Thoracic aorta (tissue), 2 donors: ENCODE measurements at places on chromosomes 4 and X. TPM values are rescaled to one million over a fixed set of nuclear protein-coding genes. Genes with fewer than 3 reads are reported as not detected.

- DNase-seq = no peak
These were observed 103.9 kb upstream of the RAB40AL start for GRCh38 chrX:102833136-102833535.

DNA sequence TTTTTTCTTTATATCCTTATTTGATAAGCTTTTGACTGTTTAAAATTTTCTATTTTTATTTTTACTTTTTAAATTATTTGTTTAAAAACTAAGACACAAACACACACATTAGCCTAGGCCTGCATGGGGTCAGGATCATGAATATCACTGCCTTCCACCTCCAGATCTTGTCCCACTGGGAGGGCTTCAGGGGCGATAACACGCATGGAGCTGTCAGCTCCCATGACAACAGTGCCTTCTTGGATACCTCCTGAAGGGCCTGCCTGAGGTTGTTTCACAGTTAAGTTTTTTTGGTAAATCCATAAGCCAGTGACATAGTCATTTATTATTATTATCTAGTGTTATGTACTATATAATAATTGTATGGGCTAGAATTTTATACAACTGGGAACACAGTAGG lies 85.4 kb upstream of the FAT1 start:
- no peak for DNase-seq

- no peak for DNase-seq
These were observed 13.3 kb downstream of the SPCS3 start for GRCh38 chr4:176333076-176333475.

DNA sequence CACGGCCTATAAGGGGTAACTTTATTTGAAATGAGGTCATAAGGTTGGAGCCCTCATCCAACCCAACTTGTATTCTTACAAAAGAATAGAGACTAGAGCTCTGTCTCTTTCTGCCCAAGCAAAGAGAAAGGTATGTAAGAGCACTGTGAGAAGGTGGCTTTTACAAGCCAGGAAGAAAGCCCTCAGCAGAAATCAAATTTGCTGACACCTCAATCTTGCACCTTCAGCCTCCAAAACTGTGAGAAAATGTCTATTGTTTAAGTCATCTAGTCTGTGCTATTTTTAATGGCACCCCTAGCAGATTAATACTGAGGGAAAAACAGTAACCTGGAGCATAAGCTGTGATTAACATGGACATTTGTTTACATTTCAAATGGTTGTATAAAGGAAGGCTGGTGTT lies 860.7 kb downstream of the PCDH7 start:
- no peak for DNase-seq

GRCh38 chrX:81174286-81174685 lies 27.4 kb downstream of the HMGN5 start:
- DNase-seq = no peak

DNA sequence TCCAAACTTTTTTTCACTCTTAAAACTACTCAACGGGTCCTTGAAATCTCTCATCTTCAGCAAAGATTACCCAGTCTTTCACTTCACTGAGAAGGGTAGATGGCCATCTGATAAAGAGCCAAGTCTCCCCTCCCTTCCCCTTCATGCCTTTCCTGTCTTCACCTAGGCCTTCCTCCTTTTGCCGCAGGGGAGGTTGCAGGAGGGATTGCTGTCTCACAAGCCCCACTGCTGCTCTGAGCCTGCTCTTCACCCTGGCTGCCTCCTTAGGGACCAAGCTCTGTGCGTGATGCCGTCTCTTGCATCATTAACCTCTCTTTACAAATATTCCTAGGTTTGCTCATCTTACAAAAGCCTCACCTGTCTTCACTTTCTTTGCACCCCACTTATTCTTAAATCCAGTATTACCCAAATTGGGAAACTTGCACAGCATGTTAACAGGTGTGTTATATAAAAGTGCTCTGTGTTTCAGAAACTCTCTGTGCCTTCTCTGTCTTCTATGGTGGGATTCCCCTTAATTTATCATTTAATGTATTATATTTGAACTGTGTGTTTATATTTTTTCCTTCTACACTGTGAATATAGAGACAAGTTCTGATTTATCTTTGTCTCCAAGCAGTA lies 3.8 kb downstream of the ZFX start:
- no peak for DNase-seq

DNA sequence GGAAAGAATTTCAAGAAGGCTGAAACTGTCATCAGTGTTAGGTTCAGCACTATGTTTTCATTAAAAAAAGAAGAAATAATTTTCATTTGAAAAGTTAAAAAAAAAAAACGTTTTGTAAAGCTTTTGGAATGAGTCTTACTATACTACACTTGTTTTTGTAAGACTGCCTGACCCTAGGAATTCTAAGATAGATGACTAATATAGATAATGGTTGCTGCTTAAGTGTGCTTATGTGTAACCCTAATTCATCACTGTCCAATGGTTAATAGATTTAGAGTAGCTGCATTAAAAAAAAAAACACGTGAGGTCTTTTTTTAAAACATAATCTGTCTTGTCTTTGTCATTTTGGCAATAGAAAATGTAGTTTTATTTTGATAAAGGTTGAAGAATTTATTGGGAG lies 323.2 kb downstream of the IL1RAPL1 start:
- no peak for DNase-seq

- no peak for DNase-seq
These were observed 6.9 kb downstream of the MTMR1 start for GRCh38 chrX:150700107-150700506.

- no peak for DNase-seq
These were observed 34.0 kb upstream of the BRS3 start for GRCh38 chrX:136453771-136454170.

DNA sequence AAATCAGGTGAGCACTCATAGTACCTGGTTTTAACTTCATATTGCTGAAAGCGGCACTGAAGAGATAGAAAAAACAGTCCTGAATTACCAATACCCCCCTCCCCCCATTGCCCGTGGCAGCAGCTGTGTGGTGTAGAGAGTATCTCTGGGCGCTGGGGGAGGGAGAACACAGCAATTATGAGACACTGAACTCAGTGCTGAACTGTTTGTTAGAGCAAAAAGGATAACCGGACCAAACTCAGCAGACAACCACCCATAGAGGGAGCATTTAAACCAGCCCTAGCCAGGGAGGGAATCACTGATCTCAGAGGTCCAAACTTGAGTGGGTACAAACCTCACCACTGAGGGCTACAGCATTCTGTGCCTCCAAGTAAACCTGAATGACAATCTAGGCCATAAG lies 457.4 kb upstream of the TEX13C start:
- DNase-seq = no peak

- DNase-seq = no peak
These were observed 308.5 kb downstream of the ARHGAP24 start for GRCh38 chr4:85783483-85783882.

- DNase-seq = no peak
These were observed 34.2 kb downstream of the TSC22D3 start for GRCh38 chrX:107741404-107741790.

DNA sequence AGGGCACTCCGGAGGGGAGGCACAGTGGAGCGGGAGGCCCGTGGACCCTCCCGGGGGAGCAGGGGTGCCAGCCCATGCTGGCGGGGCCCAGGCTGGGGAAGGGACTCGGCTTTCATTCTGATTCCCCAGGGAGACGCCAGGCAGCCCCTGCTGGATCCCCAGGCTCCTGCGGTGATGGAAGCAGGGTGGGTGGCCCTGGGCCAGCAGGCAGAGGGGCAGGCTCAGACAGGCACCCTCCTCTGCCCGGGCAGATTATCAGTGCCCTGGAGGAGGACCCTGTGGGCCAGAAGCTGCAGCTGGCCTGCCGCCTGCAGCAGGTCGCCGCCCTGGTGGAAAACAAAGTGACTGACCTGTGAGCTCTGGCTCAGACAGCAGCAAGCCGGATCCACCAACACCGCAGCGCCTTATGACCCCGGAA lies 2.1 kb upstream of the SRPK3 start:
- no peak for DNase-seq

OPRPN gene
- total RNA-seq = not detected

HPRT1 gene
- 20.7 TPM for total RNA-seq

XK gene
- 1.6 TPM for total RNA-seq
